ENCODE measurements at places on chromosomes 13 and 19.
A peak's percentile ranks its signal among the peaks of the same experiment; 100 is the strongest.

DNA sequence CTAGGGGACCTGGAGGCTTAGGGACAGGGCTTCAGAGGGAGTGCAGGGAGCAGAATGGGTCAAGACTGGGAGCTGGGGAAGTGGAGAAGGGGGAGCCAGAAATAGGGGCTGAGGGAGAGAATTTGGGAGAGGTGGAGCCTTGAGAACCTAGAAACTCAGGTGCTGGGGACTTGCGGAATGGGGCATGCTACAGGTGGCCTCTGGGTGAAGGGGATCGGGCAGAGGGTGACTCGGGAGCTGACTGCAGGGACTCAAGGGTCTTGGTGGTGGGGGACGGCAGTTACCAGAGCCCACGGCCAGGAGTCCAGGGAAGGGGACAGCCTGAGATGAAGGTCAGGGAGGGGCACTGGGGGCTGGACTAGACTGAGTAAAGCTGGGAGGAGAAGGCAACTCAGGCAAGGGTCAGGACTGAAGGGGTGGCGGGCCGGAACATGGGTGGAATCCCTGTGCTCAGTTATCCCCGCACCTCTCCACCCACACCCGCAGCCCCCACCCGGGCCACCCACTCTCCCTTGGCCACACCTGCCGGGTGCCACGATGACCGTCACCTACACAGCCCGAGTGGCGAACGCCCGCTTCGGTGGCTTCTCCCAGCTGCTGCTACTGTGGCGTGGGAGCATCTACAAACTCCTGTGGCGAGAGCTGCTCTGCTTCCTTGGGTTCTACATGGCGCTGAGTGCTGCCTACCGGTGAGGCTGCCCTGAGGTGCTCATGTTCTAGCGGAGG lies 628 bp downstream of the BEST2 start:
- DNase-seq = no peak

- DNase-seq = no peak
Measured at GRCh38 chr13:58994077-58994476, 1169.7 kb downstream of the DIAPH3 start.

DNA sequence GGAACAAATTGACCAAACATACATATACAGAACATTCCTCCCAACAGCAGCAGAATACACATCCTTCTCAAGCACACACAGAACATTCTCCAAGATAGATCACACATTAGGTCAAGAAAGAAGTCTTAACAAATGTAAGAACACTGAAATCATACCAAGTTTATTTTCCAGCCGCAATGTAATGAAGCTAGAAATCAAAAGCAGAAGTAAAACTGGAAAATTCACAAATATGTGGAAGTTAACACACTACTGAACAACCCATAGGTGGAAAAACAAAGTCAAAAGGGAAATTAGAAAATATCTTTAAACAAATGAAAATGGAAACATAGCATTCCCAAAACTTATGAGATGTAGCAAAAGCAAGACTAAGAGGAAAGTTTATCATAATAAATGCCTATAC lies 692.6 kb downstream of the DIAPH3 start:
- no peak for DNase-seq

DNA sequence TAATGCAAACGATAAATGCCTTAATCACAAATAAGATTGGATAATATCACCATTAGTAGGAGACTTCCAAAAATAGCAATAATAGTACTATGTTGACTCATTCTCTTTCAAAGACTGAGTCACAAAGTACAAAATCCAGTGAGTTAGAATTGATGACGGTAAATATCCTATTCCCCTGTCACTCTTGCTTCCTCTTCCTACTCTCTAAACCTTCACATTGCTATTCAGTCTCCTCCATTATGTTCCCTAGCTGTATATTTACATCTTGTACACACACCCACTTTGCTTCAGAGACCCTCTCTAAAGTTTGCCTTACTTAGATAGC lies 26.3 kb upstream of the INTS6 start:
- no peak for DNase-seq

- DNase-seq = no peak
Measured at GRCh38 chr13:36789061-36789460, 30.0 kb upstream of the RFXAP start.

DNA sequence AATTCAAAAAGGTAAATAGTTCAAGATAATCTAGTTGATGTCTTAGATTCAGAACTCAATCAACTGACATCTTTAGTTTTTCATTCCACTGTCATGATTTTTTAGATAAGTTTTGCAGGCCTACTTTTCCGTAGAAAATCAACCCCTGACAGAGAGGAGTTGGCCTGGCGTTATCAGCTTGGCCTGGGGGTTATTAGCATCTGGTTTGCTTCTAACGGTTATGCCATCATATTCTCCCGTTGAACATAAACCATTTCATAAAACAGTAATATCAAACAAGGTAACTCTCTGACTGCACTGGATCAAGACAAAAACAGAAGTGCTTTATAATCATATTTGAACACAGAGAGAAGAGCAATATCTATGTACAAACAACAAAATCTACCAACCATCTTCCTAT lies 130.8 kb upstream of the PCDH20 start:
- no peak for DNase-seq

- no peak for DNase-seq
Measured at GRCh38 chr19:45972081-45972946, 1.4 kb downstream of the NOVA2 start.

DNA sequence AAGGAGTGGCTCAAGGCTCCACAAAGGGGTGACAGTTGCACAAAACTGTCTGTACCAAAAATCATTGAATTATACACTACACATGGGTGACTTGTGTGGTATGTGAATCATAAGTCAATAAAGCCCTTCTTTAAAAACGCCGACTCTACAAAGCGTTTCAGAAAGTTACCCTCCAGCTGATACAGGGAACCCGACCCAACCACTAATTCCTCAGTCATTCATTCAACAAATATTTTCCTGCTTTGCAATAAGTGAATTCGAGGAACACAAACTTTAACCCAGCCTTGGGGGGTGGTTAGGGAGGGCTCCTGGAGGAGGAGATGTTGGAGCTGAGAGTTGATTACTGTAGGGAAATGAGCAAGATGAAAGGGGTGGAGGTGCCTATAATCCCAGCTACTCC lies 32.0 kb downstream of the LTBP4 start:
- no peak for DNase-seq

DNA sequence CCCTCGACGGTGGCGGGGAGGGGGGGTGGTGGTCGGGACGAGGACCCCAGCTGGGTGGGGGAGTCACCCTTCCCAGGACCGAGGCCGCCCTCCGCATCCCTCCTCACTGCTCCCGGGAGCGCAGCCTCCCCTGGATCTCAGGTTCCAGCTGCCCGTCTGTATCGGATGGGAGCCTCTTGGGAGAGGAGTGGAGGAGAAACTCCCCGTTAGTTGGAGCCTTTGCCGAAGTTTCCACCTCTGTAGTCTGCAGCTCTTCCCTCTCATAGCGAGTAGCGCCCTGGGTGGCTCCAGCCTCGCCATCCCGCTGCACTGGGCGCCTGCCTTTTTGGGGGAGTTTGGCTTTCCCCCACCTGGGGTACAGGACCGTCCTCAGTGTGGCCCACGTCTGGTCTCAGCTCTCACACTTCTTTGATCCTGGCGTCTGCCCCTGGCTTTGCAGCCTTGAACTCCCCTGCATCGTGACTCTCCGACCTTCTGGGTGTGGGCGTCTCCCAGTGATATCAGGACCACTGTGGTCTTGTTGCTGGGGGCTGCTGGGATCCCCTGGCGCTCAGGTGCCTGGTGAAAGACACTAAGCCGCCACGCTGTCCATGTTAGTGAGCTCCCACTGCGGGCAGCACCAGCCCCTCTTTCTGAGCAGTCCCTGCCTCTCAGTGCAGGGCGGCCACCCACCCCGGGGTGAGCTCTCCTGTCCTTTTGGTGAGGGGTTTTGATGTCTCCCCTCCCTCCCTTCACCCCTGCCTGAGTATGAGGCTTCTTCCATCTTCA lies 1.1 kb downstream of the CNOT3 start:
- no peak for DNase-seq

- no peak for DNase-seq
Measured at GRCh38 chr13:76667551-76667950, 218.7 kb downstream of the KCTD12 start.

DNA sequence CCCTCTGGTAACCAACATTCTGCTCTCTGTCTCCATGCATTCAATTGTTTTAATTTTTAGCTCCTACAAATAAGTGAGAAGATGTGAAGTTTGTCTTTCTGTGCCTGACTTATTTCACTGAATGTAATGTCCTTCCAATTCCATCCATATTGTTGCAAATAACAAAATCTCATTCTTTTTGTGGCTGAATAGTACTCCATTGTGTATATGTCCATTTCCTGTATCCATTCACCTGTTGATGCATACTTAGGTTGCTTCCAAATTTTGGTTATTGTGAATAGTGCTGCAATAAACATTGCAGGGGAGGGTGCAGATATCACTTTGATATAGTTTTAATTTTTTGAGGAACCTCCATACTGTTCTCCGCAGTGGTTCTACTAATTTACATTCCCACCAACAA lies 2.5 kb upstream of the ZNF284 start:
- no peak for DNase-seq

DNA sequence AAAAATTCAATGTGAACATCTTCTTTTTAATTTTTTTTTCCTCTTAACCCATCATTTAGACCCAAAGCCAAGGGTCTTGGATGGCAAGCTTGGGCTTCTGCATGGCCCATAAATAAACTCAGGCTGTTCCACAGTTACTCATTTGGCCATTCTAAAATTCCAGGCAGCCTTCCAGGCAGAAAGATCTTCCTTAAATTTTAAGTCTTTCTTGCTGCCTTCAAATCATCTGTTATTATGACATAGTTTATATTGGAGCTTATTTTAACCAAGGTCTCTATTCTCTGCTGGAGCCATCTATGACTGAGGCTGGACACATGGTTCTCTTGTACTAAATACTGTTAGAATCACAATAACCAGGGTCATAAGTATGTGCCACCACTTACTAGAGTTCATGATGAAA lies 317.3 kb upstream of the MAB21L1 start:
- DNase-seq = no peak

DNA sequence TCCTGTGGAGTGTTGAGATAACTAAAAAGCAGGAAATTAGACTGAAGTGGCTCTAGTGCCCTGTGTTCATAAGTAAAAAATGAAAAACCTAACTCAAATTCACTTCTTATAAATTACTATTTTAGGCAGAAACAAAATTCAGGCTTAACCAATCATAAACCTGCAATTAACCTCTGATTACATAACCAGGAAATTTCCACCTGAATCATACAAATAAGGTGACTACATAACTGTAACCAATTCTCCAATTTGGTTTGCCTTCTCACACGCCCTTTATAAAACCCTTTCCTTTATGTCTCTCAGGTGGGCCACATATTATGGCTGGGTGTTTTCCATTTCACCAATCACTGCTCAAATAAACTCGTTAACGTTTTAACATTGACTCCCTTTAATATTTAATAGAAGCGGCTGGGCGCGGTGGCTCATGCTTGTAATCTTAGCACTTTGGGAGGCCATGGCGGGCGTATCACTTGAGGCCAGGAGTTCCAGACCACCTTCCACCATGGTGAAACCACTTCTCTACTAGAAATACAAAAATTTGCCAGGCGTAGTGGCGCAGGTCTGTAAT lies 22.9 kb upstream of the ZNF724 start:
- DNase-seq = no peak

- no peak for DNase-seq
Measured at GRCh38 chr19:16901491-16902175, 12.8 kb downstream of the F2RL3 start.

- DNase-seq = no peak
Measured at GRCh38 chr13:48624016-48624415, 29.7 kb upstream of the CYSLTR2 start.

GRCh38 chr13:30159446-30159839 lies 147.9 kb downstream of the KATNAL1 start:
- DNase-seq = peak; percentile 35

- DNase-seq = no peak
Measured at GRCh38 chr19:55398200-55398925, 9.2 kb downstream of the UBE2S start.

- DNase-seq = no peak
Measured at GRCh38 chr19:16594131-16594586, 21.9 kb upstream of the SLC35E1 start.

DNA sequence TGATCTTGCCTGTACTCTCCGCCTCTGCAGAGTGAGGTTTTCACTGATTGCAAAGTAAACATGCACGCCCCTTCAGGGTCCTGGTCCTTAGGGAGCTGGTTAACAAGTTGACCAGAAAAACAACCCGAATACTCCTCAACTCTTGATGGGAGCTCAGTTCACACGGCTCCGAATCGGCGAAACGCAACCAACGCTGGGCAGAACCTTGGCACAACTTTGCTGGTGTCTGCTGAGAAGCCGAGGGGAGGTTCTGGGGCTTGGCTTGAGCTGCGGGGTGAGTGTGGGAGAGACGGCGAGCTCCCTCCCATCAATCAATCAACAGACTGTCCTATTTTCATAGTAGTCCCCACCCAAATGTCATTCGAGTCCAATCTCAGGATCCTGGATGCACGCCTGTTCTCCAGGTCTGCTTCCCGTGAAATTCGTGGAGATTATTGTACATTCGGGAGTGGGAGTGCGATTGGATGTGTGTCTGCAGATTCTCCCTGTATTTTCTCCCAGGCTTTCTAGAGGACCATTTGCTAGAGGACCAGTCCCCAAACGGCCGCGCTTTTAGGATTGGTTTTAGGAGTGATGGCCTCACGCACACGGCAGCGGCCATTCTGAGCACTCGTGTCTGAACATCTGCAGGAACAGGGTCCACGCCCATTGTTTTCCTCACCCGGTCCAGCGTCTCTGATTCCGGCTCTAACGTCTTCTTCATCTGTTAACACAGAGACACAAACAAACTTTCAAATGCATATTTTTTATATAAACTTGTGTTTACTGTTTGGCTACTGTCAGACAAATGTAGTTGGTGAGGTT lies 51.6 kb upstream of the F7 start:
- no peak for DNase-seq

- no peak for DNase-seq
Measured at GRCh38 chr13:36395280-36395679, 37.0 kb upstream of the CCNA1 start.

DNA sequence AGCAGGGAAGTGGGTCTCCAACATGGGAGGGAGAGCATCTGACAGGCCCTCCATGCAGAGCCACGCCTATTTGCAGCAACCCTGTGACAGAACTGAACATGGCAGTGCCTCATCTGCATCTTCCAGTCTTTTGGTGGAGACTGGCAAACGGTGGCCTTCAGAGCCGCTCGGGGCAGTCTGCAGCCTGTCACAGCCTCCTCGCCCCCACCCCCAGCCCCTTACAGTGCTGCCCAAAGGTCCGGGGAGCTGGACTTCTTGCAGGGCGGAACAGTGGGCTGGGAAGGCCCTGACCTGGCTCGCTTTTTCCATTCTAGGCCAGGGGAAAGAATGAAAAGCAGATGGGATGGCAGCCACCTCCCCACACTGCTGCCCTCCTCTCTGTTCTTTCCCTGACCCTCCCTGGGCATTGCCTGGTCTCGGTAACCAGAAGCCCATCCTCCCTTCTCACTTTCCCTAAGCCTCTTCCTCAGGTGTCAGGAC lies 2.7 kb downstream of the CALM3 start:
- no peak for DNase-seq

- DNase-seq = no peak
Measured at GRCh38 chr13:36915106-36915505, 4.9 kb downstream of the SMAD9 start.

DNA sequence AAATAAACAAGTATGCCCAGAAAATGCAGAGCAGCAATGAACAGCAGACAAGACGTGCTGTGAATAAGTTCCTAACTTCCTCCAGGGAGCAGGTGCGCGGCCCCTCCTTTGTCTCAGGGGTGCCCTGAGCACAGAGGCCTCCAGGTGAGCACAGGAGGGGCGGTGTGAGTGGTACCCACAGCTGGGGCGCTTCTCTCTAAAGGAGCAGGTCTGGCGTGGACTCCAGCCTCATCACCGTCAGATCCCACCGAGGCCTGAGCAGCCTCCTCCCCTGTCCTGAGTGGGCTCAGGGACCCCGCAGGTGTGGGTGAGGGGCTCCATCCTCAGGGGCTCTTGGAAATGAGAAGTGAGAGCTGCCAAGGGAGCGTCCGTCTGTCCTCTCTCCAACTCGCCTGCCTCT lies 3.2 kb downstream of the LILRA5 start:
- DNase-seq = no peak
